ENCODE measurements at places on chromosomes 2 and 18. TPM values are rescaled to one million over a fixed set of nuclear protein-coding genes. Genes with fewer than 3 reads are reported as not detected.

GRCh38 chr2:234116010-234116409 is 65.5 kb downstream of the SPP2 start:
- no peak for DNase-seq

DNA sequence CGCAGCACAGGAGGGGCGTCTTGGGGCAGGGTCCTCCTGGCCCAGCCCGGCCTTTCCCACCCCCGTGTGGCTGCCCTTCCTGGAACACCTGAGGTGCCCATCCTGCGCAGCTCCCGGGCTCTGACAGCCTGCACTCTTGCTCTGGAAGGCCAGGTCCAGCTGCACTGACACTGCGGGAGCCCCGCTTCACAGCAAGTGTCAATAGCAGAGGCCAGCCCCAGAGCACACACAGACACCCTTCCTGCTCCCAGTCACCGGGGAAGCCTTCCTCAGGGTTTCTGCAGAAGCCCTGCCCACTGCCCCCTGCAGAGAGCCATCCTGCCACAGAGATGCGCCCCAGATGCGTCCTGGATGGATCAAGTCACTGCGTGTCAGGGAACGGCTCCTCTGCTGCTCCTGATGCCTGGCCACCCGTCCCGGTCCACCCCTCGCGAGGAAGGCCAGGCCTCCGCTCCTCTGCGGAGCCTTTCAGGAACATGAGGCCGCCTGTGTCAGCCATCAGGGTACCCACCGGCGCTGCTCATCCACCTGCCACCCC is 519.2 kb upstream of the MYT1L start:
- no peak for DNase-seq

DNA sequence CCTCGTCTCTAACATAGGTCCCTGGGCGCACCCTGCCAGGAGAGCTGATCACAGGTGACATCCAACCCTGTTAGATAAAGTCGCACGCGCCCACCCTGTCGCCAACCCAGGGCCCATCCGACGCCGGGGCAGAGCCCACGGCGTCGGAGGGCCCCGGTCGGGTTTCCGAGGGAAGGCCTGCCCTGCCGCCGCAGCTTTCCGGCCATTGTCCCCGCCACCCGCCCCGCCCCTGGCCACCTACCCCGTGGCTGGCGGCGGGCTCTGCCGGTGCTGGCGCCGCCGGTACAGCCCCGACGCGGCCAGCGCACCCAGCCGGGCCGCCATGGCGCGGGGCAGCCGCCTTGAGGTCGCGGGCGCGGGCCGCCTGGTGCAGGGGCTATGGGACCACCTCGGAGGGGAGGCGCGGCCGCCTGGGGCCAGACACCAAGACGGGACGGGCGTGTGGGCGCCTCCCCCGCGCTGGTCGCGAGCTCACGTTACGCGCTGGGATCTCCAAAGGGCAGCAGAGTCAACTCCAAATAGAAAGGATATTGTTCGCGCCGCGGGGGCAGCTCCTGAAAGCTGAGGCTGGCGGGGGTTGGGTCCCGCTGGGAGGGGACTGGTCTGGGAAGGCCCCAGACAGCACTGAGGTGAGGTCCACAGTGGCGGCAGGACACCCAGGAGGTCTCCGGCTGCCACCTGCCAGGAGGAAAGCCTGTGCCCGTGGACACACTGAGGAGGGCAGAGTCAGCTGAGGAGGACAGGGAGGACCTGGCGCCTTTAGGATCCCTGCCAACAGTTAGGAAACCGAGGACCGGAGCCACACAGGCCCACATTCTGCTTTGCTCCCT is 11.1 kb downstream of the LIMS2 start:
- no peak for DNase-seq

- no peak for DNase-seq
Observed at GRCh38 chr18:76255070-76255683, 239.9 kb downstream of the ZNF516 start.

DNA sequence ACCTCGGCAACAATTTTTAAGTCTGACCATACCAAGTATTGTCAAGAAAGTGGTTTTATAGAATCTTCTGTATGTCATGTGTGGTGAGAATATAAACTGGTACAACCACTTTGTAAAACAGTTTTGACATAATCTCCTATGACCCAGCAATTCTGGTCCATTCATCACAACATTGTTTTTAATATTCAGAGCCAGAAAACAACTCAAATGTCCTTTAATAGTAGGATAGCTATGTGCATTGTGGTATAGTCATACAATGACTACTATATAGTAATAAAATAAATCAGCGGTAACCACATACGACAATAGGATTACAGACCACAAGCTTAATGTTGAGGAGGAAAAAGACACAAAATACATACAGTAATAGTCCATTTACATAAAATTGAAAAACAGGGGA is 175.2 kb upstream of the SPATS2L start:
- DNase-seq, result no peak

DNA sequence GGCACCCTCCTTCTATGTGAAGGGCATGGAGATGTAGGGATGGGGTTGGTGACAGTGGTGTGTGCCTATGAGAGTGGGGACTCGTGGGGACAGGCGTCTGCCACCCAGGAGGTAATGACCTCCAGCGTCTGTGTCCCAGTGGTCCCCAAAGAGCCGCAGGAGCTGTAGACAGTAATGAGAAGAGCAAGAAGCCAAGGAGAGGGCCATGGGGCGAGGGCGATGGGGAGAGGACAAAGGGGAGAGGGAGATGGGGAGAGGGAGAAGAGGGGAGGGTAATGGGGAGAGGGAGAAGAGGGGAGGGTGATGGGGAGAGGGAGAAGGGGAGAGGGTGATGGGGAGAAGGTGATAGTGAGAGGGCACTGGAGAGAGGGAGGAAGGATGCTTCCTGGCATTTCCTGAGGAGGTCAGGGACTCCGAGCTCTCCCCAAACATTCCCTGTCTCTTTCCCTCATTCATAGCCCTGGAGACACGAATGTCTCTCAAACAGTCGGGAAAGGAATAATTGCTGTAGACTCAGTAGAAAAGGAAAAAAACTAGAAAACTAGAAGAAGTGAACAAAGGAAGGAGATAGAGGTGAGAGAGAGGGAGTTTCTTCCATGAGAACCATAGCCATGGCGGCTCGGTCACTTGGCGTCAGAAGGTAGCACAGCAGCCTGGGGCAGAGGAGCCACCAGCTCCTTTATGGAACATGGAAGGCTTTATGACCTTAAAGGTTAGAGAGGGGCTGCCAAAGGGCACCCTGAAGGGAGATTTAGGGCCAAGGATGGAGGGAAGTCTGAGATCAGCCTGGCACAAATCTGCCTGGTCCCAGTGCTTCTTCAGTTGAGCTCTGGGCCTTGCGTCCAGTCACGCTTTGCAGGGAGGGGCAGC is 39.5 kb downstream of the PSD4 start:
- no peak for DNase-seq

GRCh38 chr2:100196786-100197494 is 54.5 kb upstream of the AFF3 start:
- DNase-seq, result no peak

- DNase-seq, result no peak
Observed at GRCh38 chr18:21444465-21445212, 155.9 kb downstream of the ESCO1 start.

- DNase-seq, result no peak
Observed at GRCh38 chr2:44273596-44273995, 1.7 kb upstream of the SLC3A1 start.

DNA sequence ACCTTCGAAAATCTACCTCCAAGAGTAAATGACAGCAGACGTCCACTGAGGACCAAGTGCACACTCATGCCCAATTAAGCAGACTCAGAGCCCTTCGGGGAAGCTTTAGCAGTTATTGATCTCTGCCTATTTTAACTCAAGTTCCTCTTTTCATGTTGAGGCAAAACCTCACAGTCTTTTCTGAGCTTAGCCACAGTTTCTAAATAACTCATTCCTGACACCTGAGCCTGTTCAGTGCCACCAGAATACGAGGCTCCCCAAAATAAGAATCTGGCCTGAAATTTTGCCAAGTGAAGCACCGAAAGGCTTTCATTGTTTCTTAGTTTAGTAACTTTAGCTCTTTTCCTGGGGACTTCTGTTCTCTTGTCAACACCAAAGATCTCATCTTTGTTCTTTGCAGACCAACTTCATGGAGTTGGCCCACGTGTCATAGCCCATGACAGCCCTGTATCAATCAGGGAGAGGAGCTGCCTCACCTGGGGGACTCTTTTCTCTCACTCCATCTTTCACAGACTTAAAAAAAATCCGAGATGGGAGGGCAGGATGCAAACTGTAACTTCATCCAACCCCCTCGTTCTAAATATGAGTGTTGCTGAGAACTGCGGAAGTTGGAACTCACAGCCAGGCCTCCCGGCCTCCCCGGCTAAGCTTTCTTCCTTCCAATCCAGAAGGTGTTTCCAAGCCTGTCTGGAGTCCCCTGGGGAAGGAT is 22.2 kb downstream of the INPP5D start:
- DNase-seq, result no peak

- no peak for DNase-seq
Observed at GRCh38 chr2:133213651-133214050, 354.6 kb downstream of the NCKAP5 start.

- DNase-seq, result no peak
Observed at GRCh38 chr2:215880970-215881369, 132.4 kb downstream of the MREG start.

DNA sequence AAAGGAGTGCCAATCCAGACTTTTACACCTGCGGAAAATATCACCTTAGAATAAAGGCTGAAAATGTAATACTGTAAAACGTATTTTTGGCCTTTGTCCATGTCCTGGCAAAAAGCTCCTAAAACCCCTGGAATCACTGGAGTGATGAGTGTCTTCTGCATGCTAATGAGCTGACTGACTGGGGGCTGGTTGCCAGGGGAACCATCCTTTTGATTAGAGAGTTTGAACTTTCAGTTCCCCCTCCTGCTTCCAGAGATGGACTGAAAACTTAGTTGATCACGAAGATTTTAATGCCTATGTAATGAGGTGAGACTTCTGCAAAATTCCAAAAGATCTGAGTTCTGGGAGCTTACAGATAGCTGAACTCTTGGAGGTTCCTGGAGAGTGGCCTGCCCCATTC is 20.5 kb downstream of the PUM2 start:
- DNase-seq, result no peak

The FBXO15 gene
- total RNA-seq, result 3.1 TPM

The LHCGR gene
- total RNA-seq, result 0.16 TPM

The CHRNA1 gene
- total RNA-seq, result not detected

The ITGB6 gene
- 0.16 TPM for total RNA-seq

The CCDC142 gene
- total RNA-seq, result 35.6 TPM

The DLX2 gene
- total RNA-seq, result 3.3 TPM

The KCNG2 gene
- total RNA-seq, result 0.31 TPM
